ENCODE measurements at places on chromosomes 11 and 22. TPM values are rescaled to one million over a fixed set of nuclear protein-coding genes. Genes with fewer than 3 reads are reported as not detected.

NLRP14 gene
- total RNA-seq, result 0.20 TPM

TNNT3 gene
- 428 TPM for total RNA-seq

GPHA2 gene
- not detected for total RNA-seq

CRYBB3 gene
- not detected for total RNA-seq

Measured in skin of body (tissue), 3 donors.